ENCODE measurements at places on chromosomes 1 and 21.

GRCh38 chr1:220198186-220199005, 73.9 kb downstream of the RAB3GAP2 start:
- no peak for DNase-seq

GRCh38 chr1:230970432-230970831, 8.2 kb downstream of the TTC13 start:
- DNase-seq = no peak

DNA sequence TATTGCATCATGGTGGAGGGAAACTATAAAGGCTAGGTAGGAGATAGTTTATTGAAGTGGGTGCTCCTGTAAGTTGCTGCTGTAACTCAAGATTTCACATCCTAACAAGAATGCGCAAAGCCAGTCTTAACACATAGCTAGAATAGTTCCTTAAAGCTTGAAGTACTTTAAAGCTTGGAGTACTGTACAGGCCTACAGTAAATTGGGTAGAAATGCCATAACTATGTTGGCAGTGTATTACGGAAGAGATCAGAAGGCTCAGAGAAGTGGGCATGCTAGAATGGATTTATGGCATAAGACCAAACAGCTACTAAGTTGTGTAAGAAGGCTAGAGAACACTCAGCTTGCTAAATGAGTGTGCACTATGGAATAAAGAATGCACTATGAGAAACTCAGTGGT, 44.5 kb downstream of the DMRTA2 start:
- no peak for DNase-seq

- DNase-seq = peak; percentile 76
Observed at GRCh38 chr1:146036965-146037646, 15.6 kb upstream of the HJV start.

DNA sequence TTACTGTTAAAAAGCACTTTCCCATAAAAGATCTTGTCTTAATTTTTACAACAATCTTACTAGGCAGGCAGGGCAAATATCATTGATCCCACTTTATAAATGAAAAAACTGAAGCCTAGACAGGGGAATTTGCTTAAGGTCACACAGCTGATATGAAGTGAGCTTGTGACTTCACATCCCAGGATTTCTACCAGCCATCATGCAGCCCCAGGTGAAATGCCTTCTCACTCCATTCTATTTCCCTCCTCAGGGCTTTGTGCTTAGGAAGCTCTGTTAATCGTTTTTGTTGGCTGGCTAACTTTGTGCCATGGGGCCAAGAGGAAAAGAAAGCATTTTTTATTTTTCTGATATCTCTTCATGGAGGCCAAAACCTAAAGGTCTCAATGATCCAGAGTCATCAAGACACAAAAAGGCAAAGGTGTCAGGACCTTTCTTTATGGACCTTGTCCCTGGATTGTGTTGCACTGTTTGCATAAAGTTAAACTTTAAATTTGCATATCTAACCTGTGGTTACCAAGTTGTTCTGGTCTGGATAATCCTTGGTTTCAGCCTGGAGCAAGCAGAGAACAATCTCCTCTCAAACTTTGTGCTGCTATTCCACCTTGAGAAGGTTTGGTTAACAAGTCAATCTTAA, 44.8 kb upstream of the ZNF326 start:
- no peak for DNase-seq

DNA sequence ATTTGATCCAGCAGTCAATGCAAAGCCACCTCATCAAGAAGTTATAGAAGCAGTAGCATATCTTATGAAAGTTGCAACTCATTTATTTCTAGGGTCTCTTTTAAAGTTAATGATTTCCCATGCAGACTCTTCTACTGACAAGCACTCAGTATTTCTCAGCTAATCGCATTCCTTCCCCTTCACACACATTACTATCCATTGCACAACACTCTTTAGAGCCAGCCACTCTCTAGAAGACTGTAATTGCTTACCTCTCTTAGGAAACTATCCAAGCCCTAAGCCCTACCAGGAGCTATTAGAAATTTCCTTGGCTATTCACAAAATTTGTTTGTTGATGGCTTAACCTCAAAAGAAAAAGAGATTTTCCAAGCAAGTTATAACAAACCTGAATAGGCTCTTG, 106.0 kb downstream of the ADAMTS1 start:
- DNase-seq = no peak

GRCh38 chr1:231186356-231187115, 24.7 kb downstream of the TRIM67 start:
- DNase-seq = no peak

- no peak for DNase-seq
Observed at GRCh38 chr1:114152089-114152507, 1.6 kb downstream of the SYT6 start.

- no peak for DNase-seq
Observed at GRCh38 chr1:110850627-110851026, 22.3 kb upstream of the CD53 start.

DNA sequence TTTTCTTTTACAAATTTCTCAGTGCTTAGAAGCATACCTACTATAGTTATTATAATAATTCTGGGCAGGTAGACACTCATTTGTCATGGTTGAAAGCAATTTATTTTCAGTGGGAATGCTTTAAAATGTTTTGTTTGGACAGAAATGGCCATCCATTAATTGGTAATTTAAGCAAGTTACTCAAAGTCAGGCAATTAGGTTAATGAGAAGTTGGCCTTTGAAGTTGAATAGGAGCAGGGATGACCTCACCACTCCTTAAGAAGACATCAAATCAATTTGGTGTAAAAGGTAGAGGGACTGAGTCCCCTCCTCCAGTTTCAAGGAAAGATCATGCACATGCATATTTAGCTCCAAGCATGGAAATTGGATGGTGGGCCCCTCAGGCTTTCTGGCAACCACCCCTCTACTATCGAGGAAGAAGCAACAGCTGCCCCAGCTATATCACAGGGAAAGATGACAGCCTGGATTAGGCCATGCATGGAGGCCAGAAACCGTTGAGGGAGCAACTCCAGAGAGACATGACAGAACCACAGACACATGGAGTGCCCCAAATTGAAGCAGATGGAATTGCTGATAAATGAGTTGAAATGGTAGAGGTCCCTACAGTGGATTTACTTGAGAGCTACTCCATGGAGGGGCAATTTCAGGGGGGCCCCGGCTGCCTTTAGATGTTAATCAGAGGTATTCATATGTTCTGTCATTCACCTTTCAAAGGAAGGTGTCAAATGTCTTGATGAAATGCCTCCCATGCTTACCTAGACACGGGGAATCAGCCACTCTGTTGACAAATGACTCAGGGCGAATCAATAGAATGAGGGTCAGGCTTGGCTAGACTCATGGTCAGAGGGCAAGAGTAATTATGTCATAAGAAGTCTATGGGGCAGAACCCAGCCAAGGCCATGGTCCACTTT, 26.7 kb downstream of the HLX start:
- DNase-seq = no peak

Data from ovary (tissue), 10 donors.